NCI-H1105 (cell line): ENCODE measurements at places on chromosomes 11 and 22.

- DNase-seq = peak; percentile 64
These were observed 66.6 kb downstream of the GALNT18 start for GRCh38 chr11:11555208-11555607.

- no peak for DNase-seq
These were observed 309.1 kb downstream of the SWAP70 start for GRCh38 chr11:9972989-9973388.

GRCh38 chr11:22244986-22245592, 52.2 kb downstream of the ANO5 start:
- peak; percentile 4 for DNase-seq

DNA sequence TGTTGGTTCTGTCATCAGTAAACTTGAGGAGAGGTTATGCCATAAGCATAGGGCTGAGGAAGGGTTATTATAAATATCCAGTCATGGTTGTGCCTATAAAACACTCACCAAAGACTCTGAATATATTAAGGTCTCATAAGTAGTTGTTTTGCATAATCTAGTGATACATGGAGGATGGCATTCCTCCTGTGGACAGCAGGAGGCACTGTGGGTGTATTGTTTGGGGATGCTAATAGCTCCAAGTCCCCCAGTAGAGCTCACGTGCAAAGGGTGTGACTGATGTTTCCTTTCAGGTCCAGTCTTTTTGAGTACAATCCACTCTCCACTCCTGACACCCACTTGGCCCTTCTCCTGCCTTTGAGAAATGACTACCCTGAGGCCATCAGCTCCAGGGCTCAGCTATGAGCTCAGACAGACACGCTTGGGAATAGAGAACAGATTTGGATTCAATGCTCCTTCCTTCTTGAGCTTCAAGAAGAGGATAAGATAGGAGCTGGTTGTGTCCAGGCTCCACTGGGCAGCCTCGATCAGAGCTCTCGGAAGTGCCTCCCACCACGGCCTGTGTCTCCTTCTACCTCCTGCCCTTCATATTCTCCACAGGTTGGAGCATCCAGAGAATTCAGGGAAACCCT, 85.2 kb upstream of the IGLL5 start:
- no peak for DNase-seq

- no peak for DNase-seq
These were observed 79.3 kb upstream of the SHANK2 start for GRCh38 chr11:71331631-71332030.

- DNase-seq = no peak
These were observed 64.6 kb downstream of the KCNJ1 start for GRCh38 chr11:128802358-128802981.

DNA sequence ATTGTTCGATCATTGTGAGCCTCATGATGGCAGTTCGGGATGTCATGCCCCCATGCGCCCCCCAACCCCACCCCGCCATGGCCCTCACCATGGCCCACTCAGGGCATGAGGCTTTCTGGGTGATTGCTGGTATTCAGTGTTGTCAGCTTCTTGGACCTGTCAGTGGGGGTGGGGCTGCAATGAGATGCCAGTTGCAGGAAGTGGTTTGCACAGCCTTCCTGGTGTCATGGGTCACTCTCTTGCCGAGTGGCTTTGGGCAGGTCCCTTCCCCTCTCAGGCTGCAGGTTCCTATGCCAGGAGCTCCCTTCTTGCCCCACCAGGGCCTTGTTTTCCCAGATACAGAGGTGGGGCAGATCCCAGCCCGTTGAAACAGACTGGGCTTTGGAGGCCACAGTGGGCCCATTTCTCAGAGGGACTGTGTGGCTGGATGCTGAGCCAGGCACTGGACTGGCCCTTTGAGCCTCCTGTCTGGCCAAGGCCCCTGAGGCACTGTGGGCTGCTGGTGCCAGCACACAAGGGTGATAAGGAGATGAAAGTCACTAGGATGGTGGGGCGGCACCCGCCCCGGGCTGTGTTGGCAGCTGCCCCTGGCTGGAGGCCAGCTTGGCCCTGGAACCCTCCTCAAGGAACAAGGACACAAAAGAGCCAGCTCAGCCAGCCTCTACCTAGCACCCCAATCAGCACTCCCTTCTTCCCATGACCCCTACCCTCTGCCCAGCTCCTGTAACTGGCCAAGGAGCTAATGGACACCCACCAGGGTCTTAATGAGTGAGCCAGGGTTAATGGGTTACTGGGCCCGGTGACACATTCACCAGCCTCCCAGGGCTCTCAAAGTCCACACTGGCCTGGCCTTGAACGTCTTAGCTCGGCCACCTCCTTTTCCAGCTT, 1.5 kb upstream of the GGT1 start:
- DNase-seq = no peak

DNA sequence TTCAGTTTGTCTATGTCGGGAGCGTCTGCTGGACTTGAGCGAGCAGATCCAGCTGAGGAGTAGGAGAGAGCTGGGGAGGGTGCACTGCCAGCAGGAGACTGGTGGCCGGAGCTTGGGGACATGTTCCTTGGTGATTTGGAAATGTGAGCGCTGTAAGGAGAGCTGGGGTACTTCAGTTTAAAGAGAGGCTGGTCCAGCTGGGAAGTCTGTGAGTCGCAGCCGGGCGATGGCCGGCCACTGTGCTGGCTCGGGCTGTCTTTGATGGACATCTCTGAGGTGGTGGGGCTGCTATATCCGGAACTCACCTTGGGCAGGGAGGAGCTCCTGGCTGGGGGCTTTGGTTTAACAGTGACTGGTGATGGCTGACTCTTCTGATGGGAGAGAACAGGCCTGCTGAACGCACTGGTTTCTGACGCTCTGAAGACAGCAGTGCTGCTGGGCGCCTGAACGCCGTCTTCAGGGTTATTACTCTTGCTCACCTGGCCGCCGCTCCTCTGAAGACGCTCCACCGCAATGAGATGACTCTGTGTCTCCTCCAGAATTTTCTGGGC, 63.6 kb upstream of the PITPNB start:
- no peak for DNase-seq

- no peak for DNase-seq
These were observed 4.0 kb downstream of the NAP1L4 start for GRCh38 chr11:2987881-2988861.

DNA sequence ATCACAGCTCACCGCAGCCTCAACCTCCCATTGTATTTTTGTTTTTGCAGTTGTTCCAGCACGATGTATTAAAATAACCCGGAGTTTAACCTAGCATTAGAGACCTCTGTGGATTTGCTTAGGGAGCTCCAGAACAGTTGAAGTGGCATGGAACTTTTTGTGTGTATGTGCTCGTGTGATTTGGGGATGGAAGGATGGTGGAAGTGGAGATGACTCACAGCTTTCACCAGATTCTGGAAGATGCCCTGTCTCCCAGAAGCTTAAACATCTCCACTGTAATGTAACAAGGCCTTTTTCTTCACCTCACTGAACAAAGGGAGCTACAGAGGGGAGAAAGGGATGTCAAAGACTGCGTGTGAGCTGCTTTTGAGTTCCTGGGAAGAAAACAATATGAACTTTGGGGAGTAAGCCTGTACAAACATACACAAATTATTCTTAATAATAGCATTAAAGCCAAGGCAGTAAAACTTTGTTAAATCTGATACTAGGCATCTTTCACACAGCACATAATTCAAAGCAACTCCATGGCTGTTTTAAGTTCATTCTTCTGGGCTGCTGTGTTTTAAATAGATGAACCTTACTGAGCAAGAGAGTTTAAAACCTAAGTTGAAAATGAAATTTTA, 226.4 kb downstream of the ADAMTS15 start:
- no peak for DNase-seq

DNA sequence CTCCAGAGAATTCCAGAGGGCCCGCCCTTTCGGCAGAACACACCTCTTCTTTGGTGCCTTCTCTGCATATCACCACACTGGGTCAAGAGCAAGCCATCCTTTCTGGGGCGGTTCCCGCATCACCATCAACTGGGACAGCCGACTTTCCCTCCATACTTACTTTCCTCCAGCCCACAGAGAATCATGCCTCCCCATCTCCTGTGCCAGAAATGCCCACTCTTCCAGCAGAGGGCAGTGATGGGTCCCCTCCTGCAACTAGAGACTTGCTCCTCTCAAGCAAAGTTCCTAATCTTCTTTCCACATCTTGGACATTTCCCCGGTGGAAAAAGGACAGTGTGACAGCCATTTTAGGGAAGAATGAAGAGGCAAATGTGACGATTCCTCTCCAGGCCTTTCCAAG, 157.7 kb downstream of the C11orf91 start:
- no peak for DNase-seq

GRCh38 chr22:31099386-31099785, 8.0 kb downstream of the SELENOM start:
- no peak for DNase-seq

GRCh38 chr22:37303821-37304274, 21.5 kb downstream of the CYTH4 start:
- DNase-seq = no peak

DNA sequence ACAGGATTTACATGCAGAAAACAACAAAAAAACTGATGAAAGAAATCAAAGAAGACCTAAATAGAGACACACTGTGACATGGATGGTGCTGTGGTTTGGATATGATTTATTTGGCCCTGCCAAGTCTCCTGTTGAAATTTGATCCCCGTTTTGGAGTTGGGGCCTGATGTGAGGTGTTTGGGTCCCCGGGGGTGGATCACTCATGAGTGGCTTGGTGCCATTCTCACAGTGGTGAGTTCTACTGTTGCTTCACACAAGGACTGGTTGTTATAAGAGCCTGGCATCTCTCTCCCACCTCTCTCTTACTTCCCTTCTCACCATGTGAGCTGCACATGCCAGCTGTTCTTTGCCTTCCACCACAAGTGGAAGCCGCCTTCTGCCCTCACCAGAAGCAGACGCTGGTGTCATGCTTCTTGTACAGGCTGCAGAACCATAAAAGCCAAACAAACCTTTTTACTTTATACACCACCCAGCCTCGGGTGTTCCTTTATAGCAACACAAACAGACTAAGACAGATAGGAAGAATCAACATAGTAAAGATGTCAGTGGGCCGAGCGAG, 7.8 kb upstream of the RTL6 start:
- no peak for DNase-seq

DNA sequence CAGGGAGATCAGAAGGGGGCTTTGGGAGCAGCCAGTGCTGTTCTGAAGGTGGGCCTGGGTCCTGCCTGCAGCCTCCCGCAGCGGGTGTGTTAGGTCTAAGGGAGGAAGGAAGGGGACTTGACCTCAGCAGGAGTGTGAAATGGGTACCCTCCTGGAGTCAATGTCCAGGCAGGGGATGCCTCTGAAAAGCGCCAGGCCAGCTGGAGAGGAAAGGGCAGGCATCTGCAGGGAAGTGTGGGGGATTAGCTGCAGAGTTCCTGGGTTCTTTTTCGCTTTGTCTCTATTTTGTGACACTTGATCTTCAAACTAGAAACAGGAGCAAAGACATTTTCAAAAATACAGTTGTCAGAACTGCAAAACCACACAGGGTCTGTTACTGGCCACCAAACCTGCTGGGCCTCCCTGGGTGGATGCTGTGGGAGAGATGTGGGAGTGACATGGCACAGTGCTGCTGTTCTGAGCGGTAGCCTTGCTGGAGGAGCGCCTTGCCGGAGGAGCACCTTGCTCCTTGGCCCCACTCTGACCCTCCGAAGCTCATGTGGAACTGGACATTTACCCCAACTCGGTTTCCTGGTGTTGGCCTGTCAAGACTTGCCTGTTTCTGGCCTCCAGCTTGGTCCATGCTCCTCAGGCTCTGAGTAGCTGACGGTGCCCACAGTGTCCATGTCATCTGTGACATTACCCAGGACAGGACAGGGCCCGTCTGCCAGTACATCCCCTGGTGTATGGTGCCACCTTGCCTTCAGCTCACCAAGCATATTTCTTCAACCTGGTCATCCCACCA, 25.9 kb downstream of the MED15 start:
- DNase-seq = no peak

DNA sequence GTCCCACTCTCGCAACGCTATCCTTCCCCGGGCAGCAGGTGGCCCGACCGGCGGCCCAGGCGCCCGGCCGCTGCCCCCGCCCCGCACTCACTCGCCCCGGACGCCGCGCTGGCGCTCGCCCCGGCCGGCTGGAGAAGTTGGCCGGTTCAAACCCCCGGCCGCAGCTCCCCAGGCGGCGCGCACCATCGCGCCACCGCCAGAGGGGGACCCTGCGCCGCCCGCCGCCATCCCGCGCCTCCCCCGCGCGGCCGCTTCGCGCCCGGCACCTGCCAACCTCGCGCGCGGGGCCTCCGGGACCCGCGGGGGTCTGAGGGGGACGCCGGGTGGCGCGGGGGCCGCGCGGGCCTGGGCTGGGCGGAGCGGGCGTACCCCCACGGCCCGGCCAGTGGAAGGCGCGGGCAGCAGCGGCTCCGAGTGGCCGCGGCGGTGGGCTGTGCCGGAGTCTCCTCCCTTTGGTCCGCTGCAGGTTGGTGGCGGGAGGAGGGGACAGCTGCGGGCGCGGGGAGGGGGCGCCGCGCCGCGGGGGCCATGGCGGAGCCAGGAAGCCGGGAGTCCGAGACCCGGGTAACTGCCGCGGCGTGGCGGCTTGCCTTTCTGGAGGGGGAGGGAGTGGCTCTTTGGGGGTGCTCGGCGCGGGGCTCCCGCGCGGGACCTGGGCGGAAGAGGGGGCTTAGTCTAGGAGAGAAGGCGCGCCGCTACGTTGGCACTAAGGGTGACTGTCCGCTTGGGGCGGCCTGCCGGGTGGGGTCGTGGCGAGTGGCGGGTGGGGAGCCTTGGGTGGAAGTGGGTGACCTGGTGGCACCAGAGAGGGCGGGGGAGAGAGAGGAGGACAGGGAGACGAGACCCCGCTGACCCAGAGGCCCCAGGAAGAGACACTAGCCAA, at the start of the genes MPST and TST:
TSS of gene MPST (plus strand) at position 434 of the 883 bp plus-strand sequence. CDS start at position 529, 95 bp downstream.
TSS of gene TST (minus strand) at position 139 of the 883 bp plus-strand sequence. CDS start 715 bp downstream, outside the sequence.
- DNase-seq = peak; percentile 43

DNA sequence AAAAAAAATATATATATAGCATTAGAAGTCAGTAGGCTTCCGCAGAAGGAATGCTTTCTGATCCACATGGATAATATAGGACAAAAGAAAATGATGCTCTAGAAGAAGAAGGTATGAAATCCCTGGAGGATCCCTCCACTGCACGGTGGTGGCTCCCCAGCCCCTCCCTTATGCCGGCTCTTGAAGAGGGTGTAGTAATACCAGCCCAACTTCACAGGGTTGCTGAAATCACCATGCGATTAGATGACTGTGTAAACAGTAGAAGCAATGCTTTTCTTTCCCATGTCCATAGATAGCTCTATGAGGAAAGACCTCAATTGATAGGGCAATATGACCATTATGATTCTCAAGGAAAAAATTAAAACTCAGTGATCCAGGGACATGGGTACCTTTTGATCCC, 3.2 kb upstream of the ETS1 start:
- DNase-seq = no peak

DNA sequence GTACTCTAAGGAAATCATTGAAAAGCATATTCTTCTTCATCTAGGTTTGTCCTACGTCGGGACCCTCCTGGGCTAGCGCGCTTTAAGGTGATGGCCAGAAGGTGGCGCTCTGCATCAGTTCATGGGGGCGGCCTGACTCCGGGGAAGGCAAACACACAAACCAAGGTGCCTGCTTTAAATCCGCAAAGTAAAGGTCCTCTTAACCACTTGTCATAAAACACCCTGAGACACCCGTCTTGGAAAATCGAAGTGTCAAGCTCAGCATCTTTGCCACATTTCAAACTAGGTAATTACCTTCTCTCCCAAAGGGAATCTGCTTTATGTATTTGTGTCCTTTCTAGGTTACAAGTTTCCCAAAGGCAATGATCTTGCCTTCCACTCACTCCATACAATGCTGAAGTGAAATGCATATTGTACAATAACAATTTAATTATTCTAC, 33.9 kb downstream of the LMO2 start:
- DNase-seq = peak; percentile 77
